ENCODE measurements at places on chromosomes 6 and 20.

GRCh38 chr20:45058168-45058850 lies 42.6 kb downstream of the KCNS1 start:
- no peak for DNase-seq

DNA sequence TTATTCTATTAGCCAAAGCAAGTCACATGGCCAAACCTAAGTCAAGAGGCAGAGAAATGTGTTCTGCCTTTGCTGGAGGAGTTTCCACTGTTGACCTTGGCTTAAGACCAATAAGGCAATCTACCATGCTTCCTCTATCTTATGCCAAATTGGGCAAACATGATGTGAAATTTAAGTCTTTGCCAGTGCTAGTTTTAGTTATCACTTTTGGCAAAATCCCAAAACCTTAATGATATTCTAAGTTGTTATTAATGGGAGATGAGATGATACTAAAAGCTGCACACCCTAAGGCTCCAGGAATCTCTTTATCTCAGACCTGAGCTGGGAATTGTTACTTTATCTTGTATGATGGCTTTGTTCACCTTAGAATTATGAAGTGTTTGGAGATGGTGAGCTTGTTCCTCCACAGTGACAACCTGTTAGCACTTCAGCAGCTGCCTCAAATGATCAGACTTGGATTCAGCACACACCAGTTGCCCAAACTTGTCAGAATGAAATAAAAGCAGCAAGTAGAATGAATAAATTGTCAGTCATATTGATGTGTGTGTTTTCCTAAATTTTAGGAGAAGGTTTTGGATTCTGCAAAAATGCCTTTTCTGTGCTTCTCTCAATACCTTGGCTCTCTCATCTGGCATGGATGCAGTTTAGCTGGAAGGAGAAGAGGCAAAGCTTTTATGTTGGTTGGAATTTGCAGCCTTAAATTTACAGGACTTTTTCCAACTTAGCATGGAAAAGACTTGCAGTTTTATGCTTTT lies 49.3 kb downstream of the RIN2 start:
- DNase-seq = peak; percentile 86

GRCh38 chr6:64786736-64787135 lies 920.3 kb downstream of the EYS start:
- DNase-seq = no peak

DNA sequence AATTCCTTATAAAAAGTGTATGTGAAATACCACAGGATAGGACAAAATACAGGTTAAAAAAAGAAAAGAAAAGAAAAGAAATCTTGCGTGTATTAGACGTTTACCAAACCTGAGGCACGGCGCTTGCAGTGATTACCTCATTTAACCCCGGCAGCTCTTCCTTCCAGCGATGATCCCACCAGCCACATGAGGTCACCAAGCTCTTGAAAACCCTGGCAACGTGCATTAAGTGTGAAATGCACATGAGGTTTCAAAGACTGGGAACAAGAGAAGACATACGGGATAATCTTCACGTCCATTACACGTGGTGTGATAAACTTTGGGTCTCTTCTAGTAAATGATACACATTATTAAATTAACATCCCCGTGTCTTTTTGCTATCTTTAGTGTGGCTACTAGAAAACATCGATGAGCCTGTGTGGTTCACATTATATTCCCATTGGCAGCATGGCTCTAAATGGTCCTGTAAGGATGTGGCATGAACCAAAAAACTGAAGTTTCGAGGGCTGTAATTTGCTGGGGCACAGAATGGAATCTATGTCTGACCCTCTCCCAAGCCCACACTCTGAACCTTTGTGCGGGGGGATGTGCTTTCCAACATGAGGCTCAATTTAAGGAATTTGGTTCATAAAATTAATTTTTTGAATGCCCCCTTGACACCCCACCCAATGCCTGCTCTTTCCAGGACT lies 59.2 kb upstream of the THBS2 start:
- DNase-seq = no peak

GRCh38 chr20:61556673-61557072 lies 304.6 kb downstream of the CDH4 start:
- DNase-seq = no peak

DNA sequence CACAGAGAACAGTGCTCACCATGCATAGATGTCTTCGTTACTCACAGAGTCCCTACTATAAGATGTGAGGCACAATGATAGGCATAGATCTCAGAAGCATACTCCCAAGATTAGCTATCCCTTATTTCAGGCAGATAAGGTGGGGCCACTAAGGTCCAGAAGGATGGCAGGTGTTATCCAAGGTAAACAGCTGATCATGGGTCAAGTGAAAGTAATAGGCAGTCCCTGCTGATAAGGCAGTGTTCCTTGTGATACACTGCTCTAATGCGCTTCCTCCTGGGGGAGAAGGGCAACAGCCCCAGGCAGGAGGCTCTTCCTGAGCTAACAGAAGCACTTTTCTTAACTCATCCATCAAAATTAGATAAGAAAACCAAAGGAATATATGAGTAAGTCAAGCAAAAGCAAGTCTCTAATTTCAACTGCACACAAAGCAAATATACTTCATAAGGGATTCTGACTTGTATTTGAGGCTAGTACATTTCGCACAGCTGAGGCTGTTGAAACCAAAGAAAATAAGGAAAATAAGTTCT lies 42.2 kb downstream of the METTL24 start:
- no peak for DNase-seq

GRCh38 chr20:34636648-34637047 lies 40.2 kb downstream of the PIGU start:
- DNase-seq = no peak

DNA sequence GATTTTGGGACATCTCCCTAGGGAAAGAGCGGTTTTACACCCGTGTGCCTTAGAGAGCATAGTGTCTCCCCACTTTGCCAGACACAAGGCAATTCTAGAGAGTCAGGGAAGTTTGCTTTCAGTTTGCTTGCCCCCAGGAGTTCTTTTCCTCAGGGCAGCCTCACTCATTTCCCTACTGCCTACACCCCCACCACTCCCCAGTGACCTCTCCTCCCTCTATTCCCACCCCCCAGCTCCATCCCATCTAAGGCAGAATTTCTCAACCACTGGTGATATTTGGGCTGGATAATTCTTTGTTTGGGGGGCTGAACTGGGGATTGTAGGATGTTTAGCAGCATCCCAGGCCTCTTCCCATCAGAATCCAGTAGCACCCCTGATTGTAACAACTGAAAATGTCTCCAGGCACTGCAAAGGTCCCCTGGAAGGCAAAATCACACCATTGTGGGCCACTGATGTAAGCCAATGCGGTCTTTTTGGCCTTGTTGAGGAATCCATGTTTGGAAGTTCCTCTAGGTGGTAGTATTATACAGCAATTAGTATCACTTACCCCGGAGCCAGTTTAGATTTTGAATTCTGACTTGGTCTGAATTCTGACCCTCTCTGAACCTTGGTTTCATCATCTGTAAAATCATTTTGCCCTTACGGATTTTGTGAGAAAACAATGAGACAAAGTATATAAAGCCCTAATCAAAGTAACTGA lies 1.3 kb downstream of the EPPIN start:
- no peak for DNase-seq

DNA sequence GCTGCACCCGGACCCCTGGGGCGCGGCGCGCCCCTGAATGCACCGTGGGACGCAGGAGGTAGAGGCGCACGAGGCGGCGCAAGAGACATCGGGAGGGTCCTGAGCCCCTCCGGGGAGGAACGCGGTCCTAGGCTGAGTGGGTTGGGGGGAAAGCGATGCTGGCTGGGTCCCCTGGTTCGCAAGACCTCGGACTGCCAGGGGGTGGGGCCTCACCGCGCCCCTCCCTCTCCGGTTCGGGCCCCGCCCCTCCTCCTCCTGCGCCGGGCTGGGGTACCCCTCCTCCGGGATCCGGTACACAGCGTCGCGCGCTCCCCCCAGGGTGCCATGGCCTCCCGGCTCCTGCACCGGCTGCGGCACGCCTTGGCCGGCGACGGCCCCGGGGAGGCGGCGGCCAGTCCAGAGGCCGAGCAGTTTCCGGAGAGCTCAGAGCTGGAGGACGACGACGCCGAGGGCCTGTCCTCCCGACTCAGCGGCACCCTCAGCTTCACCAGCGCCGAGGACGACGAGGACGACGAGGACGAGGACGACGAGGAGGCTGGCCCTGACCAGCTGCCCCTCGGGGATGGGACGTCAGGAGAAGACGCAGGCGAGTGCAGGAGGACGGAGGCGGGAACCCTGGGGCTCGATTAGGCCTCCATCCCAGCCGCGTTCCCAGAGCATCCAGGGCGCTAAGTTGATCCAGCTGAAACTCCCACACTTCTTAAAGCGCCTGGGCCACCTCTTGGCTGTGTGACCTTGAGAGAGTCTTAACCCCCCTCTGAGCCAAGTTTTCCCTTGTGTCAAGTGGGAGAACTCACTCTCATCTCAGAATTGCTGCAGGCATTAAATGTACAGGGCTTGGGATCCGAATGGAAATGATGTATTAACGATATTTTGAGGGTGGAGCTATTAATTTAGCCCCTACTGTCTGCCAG lies 541 bp downstream of the SNX21 start:
- no peak for DNase-seq

DNA sequence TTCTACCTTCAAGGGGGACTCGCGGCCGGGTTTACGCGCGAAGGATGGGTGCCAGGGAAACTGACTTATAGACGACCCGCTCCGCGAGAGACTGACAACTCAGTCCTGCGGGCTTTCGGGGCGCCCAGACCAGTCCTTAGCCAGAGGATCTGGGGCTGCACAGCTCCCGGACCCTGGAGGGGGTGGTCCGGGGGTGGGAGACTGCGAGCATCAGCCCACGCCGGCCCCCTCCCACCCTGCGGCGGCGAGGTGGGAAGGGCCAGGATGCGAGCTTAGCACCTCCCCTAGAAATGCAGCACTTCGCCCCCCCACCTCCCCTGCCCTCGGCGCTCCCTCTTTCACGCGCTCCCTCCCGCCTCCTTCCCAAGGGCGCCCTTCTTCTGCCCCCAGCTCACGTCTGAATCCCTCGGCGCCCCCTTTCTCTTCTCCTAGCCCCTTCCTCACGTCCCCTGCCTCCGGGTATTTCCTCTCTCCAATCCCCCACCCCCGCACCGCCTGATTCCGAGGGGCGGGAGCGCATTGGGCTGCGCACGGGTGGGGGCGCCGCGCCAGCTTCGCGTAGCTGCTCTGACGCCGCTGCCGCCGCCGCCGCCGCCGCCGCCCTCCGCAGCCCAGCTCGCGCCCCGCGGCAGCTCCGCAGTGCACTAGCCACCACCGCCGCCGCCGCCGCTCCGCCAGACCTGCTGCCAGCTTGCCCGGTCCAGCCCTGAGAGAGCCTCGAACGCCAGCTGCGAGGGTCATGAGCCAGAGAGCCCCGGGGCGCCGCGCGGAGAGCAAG lies at the start of gene SLC32A1:
TSS of gene SLC32A1 (plus strand) at position 639 of the 778 bp plus-strand sequence. CDS start 239 bp downstream, outside the sequence.
- peak; percentile 24 for DNase-seq

- DNase-seq = no peak
Observed at GRCh38 chr20:62362991-62363919, 3.9 kb downstream of the LAMA5 start.

DNA sequence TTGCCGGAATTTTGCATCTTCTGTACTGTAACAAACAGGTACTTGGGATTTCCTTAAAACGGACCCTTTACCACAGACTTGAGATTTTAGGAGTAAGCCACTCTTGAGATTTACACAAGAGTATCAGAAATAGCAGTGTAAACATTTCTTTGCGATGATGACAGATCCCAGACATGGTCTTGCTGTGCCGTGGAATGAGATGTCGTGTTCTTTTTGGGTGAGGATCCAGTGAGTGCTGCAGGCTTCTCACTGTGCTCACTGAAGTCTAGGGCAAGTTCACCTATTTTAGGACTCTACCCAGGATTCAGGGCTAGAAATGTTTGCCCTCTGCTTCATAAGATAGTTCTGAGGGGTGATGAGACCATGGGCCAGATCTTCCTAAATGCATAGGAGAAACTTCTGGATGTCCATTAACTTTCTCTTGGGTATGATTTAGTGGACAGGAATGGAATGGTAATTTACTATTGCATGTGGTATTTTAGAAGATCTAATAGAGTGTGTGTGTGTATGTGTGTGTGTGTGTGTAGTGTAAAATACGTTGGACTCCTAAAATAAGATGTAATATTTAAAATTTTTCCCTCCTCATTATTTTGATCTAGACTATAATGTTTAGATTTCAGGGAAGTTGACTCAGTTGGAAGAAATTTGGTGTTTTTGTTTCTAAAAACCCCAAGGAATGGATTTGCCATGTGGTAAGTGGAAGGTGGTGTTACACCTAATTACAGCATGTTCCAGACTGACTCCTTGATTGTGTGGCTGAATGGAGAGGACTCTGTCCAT lies 8.5 kb downstream of the LRRC1 start:
- no peak for DNase-seq

DNA sequence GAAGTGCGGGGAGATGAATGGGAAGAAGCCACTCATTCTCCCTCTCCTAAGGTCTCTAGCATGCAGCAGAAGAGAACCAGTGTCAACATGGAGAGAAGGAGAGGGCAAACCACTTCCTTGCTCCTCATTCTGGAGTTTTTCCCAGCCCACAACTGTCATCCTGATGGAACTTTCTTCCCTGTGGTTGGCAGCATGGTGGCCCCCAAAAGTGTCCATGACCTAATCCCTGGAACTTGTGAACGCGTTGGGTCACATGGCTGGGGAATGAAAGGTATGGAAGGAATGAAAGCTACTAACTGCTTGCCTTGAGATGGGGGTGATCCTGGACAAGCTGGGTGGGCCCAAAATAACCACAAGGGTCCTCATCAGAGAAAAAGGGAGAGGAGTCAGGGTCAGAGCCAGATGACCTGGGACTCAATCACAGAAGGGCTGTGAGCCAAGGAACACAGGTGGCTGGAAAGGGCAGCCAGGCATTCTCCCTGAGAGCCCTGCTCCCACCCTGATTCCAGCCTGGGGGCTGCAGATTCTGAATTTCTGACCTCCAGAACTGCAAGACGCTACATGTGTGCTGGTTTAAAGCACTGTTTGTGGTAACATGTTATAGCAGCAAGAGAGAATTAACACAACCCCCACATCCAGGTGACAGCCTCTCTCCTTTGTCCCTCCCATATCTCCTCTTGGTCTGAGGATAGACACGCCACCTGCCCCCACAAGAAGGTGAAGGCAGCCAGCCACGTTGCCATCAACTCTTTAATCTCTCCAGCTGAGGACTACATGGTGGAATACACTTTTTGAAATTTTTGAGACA lies 63.2 kb downstream of the PYGB start:
- DNase-seq = no peak

- DNase-seq = no peak
Observed at GRCh38 chr6:112357791-112358190, 10.7 kb downstream of the RFPL4B start.

- DNase-seq = no peak
Observed at GRCh38 chr6:128186729-128187128, 285.9 kb upstream of the THEMIS start.

DNA sequence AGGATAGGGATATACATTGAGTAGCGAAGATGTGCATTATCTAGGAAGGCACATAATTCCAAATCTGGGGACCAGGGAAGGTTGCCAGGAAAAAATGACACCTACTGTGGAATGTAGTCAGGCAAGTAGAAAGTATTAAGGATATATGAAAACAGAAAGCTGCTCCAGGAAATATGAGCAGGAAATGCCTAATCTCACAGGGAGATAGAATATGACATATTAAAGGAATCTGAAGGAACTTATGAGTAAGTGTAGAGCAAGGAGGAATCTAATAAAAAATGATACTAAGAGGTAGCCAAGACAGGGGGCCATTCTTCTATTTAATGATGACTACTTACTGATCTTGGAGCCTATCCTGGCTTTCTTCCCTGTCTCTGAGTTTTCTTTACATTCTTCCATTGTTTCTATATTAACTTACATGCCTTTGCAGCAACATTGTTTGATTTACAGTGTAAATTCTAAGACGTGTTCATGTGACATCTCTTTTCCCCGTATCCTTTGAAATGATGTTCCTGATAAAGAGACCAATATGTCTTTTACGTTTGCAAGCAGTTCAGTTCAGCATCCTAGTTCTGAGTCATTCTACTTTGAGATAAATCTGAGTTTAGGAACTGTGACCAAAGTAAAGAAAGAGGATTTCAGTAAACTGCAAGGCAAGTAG lies 58.6 kb downstream of the TINAG start:
- DNase-seq = no peak

All from COR-L47 (cell line).